Stimulated activated CD8-positive, alpha-beta memory T cell treated with anti-CD3 and anti-CD28 coated beads, Interleukin-2, amount 100 ng/mL, for 48 hours (primary cell): ENCODE measurements at places on chromosomes 6 and 20.

- no peak for DNase-seq
Measured at GRCh38 chr6:17928514-17929430, 58.7 kb downstream of the KIF13A start.

- DNase-seq: no peak
Measured at GRCh38 chr6:146026873-146027272, 2.0 kb upstream of the GRM1 start.

DNA sequence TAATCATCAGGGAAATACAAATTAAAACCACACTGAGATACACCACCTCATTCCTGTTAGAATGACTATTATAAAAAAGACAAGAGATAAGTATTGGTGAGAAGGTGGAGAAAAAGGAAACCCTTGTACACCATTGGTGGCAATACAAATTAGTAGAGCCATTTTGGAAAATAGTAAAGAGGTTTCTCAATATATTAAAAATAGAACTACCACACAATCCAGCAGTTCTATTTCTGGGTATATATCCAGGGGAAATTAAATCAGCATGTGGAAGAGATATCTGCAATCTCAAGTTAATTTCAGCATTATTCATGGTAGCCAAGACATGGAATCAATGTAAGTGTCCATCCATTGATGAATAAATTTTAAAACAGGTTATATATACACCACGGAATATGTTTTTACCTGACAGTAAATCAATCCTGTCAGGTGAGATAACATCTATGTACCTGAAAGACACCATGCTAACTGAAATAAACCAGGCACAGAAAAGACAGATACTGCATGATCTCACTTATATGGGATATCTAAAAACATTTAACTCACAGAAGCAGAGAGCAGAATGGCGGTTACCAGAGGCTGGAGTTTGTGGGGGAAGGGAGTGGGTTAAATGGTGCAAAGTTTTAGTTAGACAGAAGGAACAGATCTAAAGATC, 64.1 kb downstream of the SHPRH start:
- DNase-seq: no peak

- DNase-seq: no peak
Measured at GRCh38 chr6:134035823-134036296, 16.6 kb downstream of the SLC2A12 start.

GRCh38 chr20:59152559-59153354, 10.9 kb upstream of the ZNF831 start:
- DNase-seq: no peak

DNA sequence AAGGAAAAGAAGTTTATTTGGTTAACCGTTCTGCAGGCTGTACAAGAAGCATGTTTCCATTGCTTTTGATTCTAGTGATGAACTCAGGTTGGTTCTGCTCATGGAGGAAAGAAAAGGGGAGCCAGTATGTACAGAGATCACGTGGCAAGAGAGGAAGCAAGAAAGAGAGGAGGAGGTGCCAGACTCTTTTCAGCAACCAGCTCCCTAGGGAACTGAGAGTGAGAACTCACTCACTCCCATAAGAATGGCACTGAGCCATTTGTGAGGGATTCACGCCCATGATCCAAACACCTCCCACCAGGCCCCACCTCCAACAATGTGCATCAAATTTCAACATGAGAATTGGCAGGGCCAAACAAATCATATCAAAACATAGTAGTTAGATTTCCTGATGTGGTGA, 649.1 kb downstream of the EPM2A start:
- DNase-seq: no peak

GRCh38 chr6:169312658-169313346, 59.2 kb upstream of the THBS2 start:
- DNase-seq: no peak

GRCh38 chr20:45347936-45348778, at the start of gene SDC4:
Gene SDC4, minus strand, starts transcription at chr20:45348424. Its CDS starts 40 bp downstream, at chr20:45348384.
- peak; percentile 66 for DNase-seq

DNA sequence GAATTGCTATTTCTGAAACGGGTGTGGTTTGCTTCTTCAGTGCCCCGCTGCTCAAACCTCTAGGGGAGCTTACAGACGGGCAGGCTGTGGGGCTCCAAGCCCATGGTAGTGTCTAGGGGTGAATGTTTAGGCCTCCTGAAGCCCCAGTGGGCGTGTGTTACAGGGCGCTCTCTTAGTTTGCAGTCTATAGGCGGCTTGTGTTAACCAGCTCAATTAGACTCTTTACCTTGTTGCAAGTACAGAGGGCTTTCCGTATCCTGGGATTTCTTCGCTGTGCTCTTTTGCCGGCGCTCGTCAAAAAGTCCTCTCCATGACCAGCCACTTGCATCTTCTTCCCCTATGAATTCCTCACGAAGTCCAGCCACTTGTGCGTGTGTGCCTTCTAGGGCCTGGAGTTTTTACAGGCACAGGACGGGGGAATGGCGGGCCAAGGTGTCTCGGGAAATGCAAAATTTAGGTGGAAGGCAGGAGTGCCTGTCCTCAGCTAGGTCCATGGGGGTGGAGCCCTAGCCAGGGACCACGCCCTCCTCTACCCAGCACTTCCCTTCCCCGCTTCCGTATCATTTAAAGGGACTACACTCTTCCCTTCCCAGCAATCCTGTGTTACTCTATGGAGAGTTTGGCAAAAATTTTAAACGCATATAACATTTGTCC, 94.5 kb downstream of the HTR1B start:
- no peak for DNase-seq

DNA sequence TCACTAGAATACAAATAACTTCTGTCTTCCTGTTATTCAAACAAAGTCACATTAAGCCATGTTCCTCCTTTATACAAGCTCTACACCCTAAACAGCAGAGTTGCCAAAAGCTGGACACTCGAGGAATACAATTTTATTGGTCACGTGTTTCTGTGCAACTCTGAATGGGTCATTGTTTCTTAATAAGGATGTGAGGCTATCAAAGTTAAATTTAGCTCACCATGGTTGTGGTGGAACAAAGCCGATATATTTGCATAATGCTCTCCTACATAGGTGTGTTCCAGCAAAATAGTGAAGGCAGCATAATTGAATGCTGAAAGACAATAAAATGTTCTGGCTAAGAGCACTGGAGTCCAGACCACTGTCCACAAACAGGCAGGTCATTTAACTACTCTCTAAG, 36.9 kb upstream of the CD2AP start:
- DNase-seq: no peak

DNA sequence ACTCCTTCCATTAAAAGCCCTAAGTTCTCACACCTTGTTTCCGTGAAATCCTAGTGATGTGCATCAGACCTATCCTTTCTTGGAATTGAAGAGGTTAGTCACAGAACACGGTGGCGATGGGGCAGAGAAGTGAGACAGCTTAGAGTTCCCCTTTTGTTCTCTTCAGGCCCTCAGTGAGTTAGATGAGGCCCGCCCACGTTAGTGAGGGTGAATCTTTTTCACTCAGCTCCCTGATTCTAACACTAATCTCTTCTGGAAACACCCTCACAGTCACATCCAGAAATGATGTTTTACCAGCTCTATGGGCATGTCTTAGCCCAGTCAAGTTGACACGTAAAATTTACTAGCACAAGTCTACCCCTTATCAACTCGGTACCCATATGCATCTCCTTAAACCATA, 172.7 kb upstream of the NOX3 start:
- DNase-seq: peak; percentile 10

- DNase-seq: no peak
Measured at GRCh38 chr6:129233458-129234134, 350.7 kb downstream of the LAMA2 start.

DNA sequence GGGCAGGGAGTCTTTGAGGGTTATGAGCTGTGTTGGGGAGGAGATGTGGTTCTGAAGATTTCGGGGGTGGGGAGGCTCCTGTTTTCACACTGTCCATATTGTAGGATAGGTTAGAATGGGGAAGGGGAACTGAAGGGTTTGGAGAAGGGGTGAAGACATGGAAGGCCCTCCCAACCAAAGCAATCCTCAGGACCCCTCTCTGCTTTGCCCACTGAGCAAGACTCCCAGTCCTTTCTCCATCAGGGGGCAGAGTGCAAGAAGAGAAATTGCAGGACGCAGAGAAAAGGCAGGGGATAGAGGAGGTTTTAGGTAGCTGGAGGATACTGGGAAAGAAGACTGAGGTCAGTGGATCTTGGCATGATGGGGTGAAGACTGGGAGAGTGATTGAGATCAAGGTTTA, 3.9 kb downstream of the SYNGAP1 start:
- no peak for DNase-seq

- DNase-seq: no peak
Measured at GRCh38 chr6:119643876-119644275, 294.3 kb upstream of the MAN1A1 start.

DNA sequence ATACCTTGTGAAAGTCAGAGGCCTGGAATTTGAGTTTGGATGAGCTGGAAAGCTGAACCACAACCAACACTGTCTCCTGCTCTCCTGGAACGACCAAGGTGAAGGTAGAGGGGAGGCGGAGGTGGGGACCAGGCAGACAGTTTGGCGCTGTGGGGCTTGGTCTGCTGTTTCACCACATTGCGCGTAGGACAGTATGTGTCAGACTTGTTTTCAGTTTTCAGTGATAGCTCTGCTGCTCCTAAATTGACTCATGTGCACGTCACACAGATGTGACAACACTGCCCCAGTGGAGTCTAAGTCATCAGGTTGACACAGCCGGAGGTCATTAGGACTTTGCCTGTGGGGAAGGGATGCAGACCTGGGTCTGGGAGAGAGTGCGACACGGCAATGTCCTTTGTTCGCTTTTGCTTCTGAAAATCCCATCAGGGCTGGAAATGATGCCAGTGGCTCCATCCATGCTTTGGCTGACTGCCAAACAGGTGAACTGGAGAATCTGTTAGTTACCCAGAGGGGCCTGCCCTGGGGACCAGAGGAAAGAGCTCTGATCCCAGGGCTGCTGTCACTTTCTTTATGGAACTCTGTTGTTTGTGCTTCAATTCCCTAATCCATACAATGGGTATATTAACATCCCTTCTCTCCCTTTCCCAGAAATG, 255.5 kb downstream of the CDC5L start:
- DNase-seq: peak; percentile 58

DNA sequence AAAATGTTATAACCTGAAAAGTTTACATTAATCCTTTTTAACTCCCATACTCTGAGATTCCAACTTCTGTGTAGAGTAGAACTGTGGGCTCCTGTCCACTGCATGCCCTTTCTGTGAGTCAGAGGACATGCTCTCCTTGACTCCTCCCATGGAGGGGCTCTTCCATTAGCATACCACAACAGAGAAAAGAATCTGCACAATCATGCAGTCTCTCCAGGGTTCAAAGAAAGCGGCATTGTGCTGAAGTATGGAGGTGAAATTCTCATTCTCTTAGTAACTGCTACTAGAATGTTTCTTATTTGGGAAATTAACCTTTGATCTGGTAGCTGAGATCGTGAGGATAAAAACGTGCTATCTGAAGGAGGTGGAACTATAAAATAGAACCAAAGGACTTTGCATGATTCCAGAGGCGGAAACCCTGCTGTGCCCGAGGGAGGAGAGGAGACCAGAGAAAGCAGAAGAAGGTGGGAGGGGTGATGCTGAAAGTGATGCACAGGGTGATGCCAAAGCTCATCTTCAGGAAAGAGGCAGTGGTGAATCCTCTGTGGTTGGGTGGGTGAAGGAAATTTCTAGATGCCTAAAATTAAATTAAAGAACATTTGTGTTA, 202.2 kb upstream of the PCSK2 start:
- DNase-seq: no peak

DNA sequence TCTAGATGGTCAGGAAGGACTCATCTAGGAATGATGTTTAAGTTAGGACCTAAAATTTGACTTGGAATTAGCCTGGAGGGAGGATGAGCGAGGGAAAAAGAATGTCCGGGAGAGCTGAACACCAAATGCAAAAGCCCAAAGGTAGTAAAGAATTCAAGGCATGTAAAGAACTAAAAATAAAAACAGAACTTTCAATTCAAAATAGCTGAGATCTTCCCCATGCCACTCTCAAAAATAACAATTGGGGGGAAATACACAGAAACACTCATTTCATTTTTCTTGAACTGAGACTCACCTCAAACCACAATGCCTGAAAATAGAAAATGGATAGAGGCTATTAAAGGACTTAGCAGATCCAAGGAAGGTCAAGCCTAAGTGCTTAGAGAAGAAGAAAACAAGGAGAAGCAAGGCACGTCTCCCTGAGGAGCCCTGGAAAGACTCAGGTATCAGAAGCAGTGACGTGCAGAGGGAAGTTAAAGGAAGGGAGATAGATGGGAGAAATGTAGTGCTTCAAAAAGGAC, 10.4 kb downstream of the PXT1 start:
- no peak for DNase-seq

- DNase-seq: no peak
Measured at GRCh38 chr6:97668716-97669115, 385.7 kb upstream of the MMS22L start.

- no peak for DNase-seq
Measured at GRCh38 chr6:145830612-145831011, 16.0 kb upstream of the FBXO30 start.

GRCh38 chr6:13147376-13147775, 181.0 kb downstream of the TBC1D7 start:
- DNase-seq: no peak

DNA sequence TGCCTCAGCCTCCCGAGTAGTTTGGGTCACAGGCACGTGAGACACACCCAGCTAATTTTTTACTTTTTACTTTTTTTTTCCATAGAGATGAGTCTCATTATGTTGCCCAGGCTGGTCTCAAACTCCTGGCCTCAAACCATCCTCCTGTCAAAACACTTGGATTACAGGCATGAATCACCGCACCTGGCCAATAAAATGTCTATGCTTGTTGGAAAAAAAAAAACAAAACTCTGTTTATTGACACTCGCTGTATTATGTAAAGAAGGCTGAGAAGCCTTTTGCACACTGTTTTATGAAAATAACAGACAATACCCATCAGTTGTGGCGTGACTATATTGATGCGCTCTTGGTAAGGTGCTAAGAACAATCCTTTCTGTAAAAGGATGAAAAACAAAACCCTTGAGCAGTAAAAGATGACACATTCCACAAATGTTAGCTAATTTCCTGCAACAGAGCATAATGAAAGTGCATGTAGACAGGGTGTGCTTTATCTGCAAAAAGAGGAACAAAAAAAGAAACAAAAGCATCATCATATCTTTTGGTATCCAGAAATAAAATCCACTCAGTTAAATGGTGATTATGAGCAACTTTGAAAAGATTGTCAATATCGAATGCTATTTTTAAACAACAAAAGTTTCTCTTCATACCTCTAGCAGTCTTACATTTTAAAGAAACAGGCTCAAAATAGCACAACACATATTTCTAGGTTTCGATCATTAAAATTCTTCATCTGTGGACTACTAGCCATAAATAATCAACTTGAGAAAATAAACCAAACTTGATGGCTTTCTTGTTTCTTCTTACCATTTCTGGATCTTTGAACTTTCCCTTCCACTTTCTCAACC, 108.3 kb upstream of the PHACTR1 start:
- DNase-seq: no peak

GRCh38 chr20:17992224-17992637, 23.4 kb downstream of the MGME1 start:
- no peak for DNase-seq
